ENCODE measurements at places on chromosomes 1 and 21.

- no peak for DNase-seq
These were observed 26.4 kb downstream of the RGL1 start for GRCh38 chr1:183831311-183831710.

- no peak for DNase-seq
These were observed 19.7 kb downstream of the CYP4B1 start for GRCh38 chr1:46818591-46818990.

- peak; percentile 90 for DNase-seq
These were observed 49.0 kb upstream of the ETS2 start for GRCh38 chr21:38756746-38757145.

DNA sequence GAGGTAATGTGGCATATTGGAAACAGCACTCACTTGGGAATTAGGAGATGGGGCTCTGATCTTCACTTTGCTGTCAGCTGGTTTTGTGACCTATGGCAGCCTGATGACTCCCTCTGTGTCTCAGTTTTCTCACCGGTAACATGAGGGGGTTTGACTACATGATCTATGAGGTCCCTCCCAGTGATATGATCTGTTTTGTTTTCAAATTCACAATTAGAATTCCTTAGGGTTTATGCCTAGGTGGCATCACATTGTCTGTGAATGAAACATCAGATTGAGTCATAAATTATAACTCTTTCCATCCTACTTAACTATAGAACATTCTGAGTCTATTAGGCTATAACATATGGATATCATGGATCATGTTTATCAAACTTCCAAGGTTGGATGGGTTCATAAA lies 386.6 kb downstream of the PTBP2 start:
- no peak for DNase-seq

GRCh38 chr1:46001081-46001785 lies 131.2 kb downstream of the PIK3R3 start:
- DNase-seq: no peak

GRCh38 chr21:42191696-42192595 lies 27.0 kb upstream of the ABCG1 start:
- no peak for DNase-seq

GRCh38 chr1:44568128-44568900 lies 106.0 kb downstream of the TMEM53 start:
- DNase-seq: no peak

GRCh38 chr1:219367496-219367895 lies 193.8 kb downstream of the LYPLAL1 start:
- DNase-seq: no peak

Data from fibroblast of villous mesenchyme (primary cell).